ENCODE measurements at places on chromosomes 3 and 15. TPM values are rescaled to one million over a fixed set of nuclear protein-coding genes. Genes with fewer than 3 reads are reported as not detected.
A peak's percentile ranks its signal among the peaks of the same experiment; 100 is the strongest.

The ANKRD34C gene
- not detected for total RNA-seq

The SV2B gene
- total RNA-seq = not detected

The CGNL1 gene
- 0.36 TPM for total RNA-seq

The CHRNA5 gene
- 14.3 TPM for total RNA-seq

The GASK1A gene
- total RNA-seq = not detected

The HIGD2B gene
- total RNA-seq = 1.0 TPM

The PYGO1 gene
- not detected for total RNA-seq

The HRG gene
- not detected for total RNA-seq

The ZBBX gene
- total RNA-seq = not detected

The ESYT3 gene
- total RNA-seq = not detected

The KY gene
- not detected for total RNA-seq

The MANF gene
- total RNA-seq = 58.8 TPM

The CPN2 gene
- total RNA-seq = not detected

The FANCD2OS gene
- not detected for total RNA-seq

DNA sequence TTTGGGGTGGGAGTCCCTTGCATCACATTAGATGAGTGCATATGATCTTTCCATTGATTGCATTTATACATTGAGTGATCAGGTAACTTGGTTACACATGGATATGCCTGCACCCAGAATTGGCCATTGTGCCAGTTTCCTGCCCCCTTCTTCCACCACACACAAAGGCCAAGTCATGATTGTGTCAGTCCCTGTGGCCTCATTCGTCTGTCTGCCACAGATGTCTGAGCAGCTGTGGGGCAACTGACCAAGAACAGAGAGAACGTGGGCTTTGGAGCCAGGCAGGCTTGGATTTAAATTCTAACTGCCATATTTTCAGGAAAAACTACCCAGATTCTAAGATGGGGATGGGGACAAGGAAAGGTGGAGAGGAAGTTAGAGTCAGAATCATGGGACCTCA, 27.0 kb downstream of the CCNL1 start:
- no peak for DNase-seq

DNA sequence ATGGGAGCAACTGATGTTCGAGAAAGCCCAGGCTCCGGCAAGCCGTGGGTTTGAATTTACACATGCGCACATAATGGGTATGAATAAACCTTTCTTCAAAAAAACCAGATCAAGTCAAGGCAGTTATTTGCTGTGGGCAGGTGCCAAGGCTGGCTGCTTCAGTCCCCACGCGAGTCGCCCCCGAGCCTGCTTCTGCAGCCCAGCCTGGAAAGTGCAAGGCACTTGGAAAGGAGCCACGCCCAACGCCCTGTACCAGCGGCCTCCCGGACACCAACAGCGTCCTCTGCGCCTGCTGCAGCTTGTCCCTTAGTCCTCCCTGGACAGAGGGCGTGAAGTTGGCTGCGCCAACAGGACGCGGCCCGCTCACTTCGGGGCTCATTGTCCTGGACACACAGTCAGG, 68.9 kb downstream of the KLF15 start:
- DNase-seq = no peak

- DNase-seq = no peak
These were observed 54.4 kb upstream of the PPP2R3A start for GRCh38 chr3:135911110-135911509.

- DNase-seq = peak; percentile 30
These were observed 91.1 kb upstream of the KLF13 start for GRCh38 chr15:31235311-31236183.

- no peak for DNase-seq
These were observed 33.0 kb upstream of the NR2E3 start for GRCh38 chr15:71777216-71777943.

- DNase-seq = no peak
These were observed 47.9 kb upstream of the FURIN start for GRCh38 chr15:90820481-90820880.

GRCh38 chr15:35596285-35596684, 50.3 kb upstream of the DPH6 start:
- no peak for DNase-seq

DNA sequence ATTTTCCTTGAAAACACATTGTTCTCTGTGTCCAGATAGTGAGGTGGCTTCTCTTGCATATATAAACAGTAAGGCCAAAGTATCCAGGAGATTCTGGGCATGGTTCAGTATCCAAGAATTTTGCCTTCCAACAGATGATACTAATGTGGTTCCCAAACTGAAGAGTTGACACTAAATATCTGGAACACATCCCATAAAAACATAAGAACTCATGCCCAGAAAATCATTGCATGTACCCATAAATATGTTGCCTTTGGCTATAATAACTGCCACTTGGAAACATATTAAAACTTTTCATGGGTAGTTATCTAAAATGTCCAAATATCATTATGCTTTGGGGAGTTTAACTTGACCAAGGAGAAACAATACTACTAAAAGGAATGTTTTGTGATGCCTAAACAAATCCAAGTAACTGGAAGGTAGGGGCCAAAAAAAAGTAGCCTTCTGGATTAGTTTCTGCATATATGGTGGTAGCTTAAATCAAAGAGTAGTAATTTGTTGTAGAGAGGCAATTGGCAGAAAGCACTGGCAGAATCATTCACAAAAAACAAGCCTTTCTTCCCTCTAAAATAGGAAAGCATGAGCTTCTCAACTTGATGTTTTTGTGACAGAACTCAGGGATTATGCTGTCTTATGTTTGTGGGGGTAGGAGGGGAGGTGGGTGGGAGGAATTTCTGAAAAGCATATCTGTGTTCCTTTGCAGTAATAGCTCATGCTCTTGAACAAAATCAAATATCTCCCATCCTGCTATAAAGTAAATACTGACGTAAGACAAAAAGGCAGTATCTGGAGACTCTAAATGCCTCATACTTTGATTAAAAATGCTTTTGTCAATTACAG, 753.9 kb downstream of the TUSC7 start:
- no peak for DNase-seq

GRCh38 chr3:96931119-96931862, 116.9 kb downstream of the EPHA6 start:
- DNase-seq = no peak

- DNase-seq = no peak
These were observed 17.9 kb upstream of the FAM81A start for GRCh38 chr15:59420108-59420507.

DNA sequence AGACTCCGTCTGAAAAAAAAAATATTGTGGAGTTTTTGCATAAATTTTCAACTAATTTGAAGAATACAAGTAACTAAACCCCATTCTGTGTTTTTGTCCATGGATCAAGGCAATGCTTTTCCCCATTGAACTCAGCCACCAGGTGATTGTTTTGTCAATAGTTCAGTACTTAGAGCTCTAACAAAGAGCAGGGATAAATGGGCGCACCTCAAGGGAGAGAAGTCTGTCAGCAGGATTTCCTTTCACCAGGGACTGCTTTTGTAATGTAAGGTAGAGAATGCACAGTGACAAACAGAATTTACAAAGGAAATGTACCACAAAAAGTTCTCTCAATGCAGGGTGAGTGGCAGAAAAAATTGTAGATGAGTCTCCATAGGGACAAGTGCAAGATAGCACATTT, 10.8 kb upstream of the ATP13A5 start:
- DNase-seq = no peak

- DNase-seq = no peak
These were observed 83.1 kb upstream of the SETMAR start for GRCh38 chr3:4220065-4220464.

- peak; percentile 52 for DNase-seq
These were observed 111.1 kb downstream of the MAGI1 start for GRCh38 chr3:65927576-65927975.

GRCh38 chr15:36877294-36877693, 223.1 kb downstream of the MEIS2 start:
- no peak for DNase-seq

DNA sequence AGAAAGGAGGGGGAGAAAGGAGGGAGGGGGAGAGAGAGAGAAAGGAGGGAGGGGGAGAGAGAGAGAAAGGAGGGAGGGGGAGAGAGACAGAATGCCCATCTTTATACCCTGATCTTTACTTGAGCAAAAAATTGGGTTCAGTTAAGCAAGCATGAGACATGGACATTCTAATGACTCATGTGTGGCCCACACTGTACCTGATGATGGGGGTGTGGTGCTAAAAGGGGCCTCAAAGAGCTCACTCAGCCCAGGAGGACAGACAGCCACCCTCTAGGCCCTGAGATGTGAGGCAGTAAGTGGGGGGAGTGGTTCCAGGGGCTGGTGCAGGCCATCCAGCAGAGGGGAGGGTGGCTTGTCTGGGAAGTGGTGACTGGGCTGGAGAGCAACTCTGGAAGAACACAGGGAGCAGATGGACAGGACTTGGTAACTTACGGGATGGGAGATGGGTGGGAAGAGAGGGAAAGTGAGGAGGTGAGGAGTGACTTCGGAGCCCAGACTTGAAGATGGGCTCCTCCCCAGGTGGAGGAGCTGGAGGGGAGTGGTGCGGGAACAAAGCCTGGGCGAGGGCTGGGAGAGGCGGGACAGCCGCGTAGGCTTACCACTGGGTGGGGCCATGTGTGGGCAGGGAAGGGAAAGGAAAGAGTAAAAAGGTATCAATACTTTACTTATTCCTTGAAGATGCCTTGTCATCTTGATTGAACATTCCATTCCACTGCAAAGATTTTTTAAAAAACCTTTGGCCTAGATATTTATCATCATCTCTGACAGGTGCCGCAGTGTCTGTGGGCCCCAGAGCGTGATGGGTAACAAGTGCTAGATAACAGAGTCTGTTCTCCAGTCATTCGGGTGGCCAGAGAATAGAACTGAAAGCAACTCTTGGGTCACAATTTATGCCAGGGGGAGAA, 32.3 kb downstream of the TSPAN3 start:
- DNase-seq = no peak

DNA sequence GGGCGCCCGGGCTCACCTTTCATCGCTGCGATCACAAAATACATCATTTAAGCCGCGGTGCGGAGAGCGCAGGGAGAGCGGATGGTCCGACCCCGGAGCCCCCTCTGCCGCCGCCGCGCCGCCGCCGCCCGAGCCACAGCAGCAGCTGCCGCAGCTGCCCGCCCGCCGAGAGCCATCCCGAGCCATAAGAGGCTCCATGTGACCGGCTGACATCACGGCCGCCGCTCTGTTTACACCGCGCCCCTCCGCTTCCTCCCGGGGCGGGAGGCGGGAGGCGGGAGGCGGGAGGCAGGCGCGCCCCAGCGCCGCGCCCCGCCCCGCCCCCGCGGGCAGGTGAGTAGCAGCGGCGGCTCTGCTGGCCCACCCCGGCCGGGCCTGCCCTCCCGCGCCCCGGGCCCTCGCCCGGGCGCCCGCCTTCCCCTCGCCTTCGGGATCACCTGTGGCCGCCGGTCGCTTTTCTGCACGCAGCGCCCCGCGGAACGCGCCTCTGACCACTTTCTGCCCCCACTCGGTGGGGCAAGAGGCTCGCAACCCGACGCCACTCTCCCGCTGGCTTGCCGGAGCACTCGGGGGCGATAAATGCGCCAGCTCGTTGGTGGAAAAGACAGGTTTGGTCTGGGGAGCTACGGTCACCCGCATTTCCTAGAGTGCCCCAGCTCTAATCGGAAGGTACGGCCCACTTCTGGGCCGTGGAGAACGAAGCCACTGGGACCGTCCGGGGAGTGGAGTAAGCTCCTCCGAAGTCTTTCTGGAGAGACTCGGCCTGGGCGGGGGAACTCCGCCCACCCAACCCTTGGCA, 113.6 kb upstream of the ICE2 start:
- peak; percentile 55 for DNase-seq

DNA sequence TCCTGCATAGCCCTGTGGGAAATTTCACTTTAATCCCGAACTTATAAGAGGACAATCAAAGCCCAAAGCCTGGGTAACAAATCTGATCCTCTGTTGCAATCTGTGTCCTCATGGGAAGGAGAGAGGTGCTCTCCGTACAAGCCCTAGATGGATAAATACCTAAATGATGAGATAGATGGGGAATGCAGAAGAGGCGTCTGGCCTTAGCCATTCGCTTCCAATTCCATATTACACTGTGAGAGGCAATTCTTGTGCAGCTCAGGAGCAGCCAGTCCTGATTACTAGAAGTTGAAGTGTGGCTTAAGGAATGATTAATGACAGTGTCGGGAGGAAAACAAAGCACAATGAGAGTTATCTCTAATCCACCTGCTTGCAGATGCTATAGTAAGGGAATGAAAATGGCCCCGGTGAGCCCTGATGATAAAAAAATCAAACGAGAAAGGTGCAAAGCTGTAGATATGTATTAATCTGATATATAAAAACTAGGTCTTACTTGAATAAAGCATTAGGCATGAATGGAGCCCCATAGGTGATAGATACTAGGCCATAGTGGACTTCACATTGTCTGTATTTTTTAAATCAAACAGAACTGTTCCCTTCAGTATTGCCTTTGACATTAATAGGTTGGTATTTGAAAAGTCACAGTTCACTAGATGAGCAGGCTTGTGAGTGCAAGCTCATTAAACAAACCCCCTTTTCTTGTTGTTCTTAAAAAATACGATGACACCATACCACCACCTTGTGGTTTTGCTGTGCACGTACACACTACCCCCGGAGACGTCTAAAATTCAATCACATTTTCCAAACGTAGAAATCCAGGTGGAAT, 54.2 kb upstream of the TMCO5A start:
- DNase-seq = peak; percentile 64

DNA sequence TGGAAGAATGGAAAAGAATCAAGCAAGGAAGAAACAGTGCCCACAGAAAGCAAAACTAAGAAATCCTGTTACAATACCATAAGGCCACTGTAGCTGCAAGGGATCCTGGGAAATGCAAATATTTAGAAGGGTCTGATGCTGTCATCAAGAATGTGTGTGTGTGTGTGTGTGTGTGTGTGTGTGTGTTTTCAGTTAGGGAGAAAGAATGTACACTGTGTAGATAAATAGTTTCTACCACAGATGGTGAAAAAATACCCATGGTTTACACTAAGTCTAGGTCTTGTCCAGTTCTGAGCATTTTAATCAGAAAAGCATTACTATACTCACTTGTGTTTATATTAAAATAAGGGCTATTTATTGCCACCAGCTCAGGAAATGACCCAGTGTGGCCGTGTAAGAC, 355.0 kb downstream of the RBMS3 start:
- DNase-seq = peak; percentile 2

DNA sequence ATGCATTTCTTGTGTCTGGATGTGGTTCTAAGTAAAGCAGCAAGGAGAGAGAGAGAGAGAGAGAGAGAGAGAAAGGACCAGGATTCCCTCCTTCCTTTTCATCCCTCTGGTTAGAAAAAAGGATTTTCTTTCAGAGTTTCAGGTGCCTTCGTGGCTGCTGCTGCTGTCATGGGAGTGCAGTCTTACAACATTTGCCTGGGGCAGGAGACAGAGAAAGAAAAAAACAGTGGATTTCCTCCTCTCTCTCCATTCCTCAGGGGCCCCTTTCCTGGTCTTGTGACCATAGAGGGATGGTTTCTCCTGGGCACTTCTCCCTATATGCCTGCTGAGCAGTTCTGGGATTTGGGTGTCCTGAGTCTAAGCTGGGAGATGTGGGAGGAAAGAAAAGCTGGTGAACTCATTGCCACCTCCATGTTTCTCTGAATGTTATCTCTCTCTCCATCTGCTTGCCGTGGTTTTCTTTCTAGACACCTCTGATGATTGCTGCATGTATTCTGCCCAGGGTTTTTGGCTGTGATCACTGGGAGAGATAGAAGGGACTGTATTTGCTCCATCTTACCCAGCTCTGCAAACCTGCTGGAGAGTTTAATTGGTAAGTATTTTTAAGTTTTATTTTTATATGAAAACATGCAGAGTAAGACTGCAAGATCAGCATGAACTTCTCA, 142.4 kb upstream of the RGMA start:
- no peak for DNase-seq

Data from HT-29 (cell line).